Stimulated activated naive CD8-positive, alpha-beta T cell treated with anti-CD3 and anti-CD28 coated beads, Interleukin-15, Interleukin-2, amounts not matched to agents 100 U/mL and 50 U/mL, for 24 hours (primary cell): ENCODE measurements at places on chromosomes 4 and X.

DNA sequence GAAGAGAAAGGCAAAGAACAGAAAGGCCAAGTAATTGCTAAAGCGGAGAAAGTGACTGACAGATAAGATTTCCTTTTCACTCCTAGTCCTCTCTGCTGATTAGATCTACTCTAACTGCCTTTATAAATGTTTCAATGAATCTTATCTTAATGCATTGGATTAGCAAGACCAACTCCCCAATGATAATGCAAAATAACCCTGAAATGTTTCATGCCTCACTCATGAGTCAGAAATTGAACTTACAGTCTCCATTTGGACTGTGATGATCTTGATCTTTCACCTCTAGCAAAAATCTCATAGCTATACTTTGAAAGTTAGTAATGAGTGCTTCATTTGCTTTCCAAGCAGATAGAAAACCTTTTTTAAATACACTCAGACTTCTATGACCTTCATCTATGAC lies 26.5 kb downstream of the SLC10A7 start:
- no peak for DNase-seq

GRCh38 chrX:132491191-132491590 lies 2.4 kb upstream of the MBNL3 start:
- no peak for DNase-seq

GRCh38 chr4:40112027-40112792 lies 55.6 kb downstream of the N4BP2 start:
- no peak for DNase-seq

DNA sequence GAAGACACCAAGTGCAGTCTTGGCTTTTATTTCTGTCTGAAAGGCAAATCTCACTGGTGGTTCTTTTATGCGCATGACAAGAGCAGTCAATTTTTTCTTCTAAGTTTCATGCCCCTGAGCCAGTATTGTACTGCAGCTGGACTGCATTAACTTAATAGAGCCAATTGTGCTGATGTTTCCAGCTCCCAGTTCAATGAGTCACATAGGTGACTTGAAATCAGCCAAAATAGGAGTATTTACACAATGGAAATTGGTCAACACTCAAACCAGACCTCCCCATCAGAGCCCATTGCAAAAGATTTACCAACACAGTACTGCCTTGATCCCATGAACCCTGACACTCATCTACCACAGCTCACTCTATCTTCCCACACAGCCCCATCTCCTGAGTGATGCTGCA lies 100.3 kb upstream of the GUCY1A1 start:
- no peak for DNase-seq

GRCh38 chr4:40976343-40976742 lies 226.6 kb downstream of the NSUN7 start:
- no peak for DNase-seq

DNA sequence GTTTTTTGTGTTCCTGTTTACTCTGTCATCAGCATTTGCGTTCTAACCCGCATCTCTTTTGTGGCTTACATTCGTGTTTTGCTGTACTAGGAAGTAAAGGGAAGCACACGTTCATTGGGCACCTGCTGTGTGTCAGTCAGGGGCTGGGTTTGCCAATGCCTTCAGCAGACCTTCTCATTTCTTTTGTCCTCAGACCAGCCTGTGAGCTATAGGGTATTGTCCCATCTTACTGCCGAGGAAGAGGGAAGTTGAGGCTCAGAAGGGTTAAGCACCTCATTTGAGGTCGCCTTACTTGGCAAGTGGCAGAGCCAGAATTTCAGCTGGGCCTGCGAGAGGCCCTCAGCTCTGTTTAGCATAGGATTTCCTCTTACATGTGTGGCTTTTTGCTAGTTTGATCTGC lies 8.7 kb downstream of the TBC1D14 start:
- no peak for DNase-seq

DNA sequence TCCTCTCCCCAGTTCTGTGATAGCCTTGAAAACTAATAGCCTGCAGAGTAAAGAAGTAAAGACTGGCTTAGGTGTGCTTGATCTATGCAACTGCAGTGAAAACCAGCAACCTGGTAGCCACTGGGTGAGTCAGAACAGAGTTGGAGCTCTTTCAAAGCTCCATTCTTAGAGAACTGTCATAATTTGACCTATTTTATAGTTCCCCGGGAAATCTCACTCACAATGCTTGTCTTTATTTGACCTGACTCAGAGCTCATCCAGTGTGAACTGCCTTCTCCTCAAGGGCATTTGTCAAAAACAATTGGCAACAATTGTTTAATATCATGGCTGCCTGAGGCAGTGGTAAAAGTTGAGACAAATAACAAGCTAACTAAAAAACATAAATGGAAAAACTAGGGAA lies 213.0 kb upstream of the NHS start:
- DNase-seq = no peak

- DNase-seq = no peak
Measured at GRCh38 chrX:130887376-130887775, 15.6 kb downstream of the ENOX2 start.

GRCh38 chr4:5615496-5616075 lies 92.8 kb downstream of the EVC2 start:
- DNase-seq = no peak

DNA sequence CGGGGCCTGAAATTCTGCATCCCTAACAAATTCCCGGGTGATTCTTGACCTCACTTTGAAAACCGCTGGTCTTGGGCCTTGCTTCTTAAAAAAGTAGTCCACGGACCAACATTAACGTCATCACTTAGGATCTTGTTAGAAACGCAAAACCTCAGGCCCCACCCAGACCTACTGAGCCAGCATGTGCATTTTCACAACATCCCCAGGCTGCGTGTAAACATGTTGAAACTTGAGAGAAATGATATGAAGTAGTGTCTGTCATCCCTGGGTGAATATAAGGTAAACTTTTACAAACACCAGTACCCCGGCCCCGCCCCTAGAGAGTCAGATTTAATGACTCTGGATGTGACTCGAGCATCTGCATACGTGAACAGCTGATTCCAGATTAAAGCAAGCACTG lies 33.7 kb downstream of the SORBS2 start:
- DNase-seq = no peak

DNA sequence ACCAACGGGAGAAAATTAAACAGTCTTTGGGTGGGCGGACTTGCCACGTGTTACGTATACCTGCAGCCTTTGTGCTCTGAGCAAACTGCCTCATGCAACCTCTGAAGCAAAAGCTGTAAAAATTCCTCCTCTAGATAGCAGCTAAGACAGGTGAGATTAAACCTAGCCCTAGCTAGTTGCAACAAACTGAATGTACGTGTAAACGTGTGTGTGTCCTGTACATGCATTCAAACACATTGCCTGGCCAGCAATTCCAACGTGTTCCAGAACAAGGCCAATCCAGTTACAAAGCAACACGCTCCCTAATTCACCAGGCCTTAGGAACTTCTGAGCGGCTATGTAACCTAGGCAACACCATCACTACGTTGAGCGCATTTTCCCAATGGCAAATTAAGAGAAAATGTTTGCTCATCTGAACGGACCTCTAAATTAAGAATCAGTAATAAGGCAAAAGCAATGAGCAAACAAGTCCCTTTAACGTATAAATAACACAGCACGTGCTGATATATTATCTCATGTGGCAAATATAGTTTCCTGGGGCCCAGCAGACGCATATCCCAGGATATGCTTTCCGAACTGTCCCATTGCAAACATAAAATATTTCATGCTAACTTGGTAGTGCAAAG lies 792 bp downstream of the PPID start:
- DNase-seq = peak; percentile 9

- DNase-seq = no peak
Measured at GRCh38 chr4:168524006-168524405, 27.2 kb downstream of the PALLD start.

GRCh38 chr4:176839656-176840055 lies 46.9 kb upstream of the VEGFC start:
- no peak for DNase-seq

DNA sequence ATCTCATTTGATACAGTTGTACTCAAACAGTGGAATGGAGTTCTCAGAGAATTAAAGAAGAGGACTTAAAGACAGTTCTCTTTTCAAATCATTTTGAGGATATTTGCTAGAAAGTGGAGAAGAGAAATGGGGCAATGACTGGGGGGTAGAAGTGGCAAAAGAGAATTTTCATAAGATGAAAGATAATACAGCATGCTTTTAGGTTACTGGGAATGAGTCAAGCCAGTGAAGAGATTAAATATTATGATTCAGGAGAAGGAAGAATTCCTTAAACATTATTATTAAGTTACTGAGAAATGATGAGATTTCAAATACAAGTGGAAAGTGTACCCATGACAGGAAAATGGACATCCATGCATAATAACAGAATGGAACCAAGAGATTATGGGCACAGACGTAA lies 219.0 kb upstream of the DKK2 start:
- DNase-seq = no peak

GRCh38 chrX:107834275-107835201 lies 8.9 kb downstream of the MID2 start:
- no peak for DNase-seq

- DNase-seq = no peak
Measured at GRCh38 chr4:173051716-173052115, 116.9 kb upstream of the GALNT7 start.

GRCh38 chr4:114282937-114283336 lies 303.5 kb upstream of the ARSJ start:
- DNase-seq = no peak

GRCh38 chr4:180363815-180364214 lies 1879.4 kb upstream of the TENM3 start:
- no peak for DNase-seq

DNA sequence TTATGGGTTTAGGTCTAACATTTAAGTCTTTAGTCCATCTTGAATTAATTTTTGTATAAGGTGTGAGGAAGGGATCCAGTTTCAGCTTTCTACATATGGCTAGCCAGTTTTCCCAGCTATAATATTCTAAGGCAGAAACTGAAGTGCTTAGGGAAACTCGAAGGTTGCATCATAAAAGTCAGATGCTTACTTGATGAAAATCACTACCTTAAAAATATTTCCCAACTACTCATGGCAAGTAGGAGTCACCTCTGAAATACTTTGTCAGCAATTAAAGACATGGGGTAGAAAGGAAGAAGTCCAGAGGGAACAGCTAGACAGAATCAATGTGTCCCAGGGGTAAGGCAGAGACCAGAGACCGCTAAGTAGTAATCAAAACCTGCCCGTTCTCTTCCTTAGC lies 6.3 kb upstream of the AP1S2 start:
- DNase-seq = no peak
